Foreskin melanocyte (primary cell): ENCODE measurements at places on chromosomes 7 and 10.

DNA sequence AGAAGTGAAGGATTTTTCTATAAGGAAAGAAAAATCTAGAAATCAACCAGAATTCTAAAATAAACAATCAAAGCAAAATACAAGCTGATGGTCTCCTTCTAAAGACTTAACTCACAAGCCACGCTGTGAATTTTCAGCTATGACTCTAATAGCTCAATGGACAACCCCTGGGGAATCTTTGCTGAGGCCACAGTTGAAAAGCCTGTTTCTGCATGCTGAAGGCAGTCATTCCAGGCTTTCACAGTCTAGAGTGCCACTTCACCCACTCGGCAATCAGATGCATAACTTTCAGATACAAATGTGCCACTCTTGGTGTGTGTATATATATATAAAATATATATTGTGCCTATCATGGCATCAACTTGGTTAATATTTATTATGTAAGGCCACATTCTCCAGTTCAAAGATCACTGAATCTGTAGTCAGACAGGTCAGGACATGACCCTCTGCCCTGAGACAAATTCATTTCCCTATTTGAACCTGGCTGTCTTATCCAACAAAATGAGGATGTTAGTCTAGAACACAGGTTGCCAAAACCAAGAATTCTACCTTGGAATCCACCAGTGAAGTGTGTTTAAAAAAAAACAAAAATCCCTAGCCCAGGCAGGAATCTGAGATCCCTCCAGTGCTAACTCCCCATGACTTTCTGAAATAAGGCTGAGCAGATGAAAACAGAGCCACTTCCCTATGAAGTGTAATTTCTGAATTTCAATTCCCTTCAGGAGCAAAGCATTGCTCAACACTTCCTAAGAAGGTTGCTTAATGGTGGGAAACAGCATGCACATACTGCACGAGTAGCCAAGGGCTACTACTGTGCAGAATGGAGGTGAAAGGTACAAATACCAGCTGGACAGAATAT is 9.9 kb downstream of the LIPA start:
- DNase-seq = no peak

DNA sequence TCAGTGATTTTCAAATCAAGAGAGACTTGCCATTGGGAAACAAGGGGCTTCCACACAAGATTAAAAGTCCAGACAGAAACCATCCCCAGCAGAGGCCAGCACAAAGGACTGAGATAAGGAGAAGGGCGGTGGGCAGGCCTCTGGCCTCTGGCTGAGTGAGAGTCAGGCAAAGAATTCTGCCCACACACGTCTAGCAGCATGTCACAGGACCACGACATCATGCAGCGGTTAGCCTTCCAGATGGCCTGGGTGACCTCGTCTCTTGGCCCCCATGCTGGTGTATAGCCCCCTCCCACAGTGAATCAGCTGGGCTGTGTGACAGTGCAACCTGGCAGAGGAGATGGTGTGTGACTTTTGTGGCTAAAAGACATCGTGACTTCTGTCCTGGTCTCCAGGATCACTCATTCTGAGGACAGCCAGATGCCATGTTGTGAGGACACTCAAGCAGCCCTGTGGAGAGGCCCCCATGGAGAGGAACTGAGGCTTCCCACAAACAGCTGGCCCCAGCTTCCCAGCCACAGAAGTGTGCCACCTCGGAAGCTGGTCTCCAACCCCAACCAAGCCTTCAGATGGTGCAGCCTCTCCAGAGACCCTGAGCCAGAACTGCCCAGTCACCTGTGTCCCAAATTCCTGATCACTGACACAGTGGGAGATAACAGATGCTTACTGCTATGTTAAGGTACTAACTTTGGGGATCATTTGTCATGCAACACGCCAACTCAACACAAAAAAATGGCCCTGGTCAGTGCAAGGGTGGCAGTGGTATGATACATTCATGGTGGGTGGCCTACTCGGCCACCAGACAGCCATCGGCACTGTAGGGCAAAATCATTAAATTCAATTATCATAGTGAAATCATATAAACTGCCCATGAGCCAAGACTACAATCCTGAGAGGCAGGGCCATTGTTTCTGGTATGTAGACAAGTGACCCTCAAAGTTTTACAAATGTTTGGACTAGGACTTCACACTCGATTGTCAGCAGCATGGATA is 73.2 kb downstream of the TNS3 start:
- no peak for DNase-seq

- DNase-seq = peak; percentile 57
Measured at GRCh38 chr10:77320971-77321471, 316.6 kb downstream of the KCNMA1 start.

GRCh38 chr7:39306016-39306570 is 260.1 kb upstream of the YAE1 start:
- peak; percentile 55 for DNase-seq

GRCh38 chr7:26482927-26483326 is 191.3 kb downstream of the SNX10 start:
- no peak for DNase-seq

GRCh38 chr10:77020426-77021040 is 617.1 kb downstream of the KCNMA1 start:
- DNase-seq = no peak

- DNase-seq = no peak
Measured at GRCh38 chr7:2732959-2733584, 45.1 kb downstream of the AMZ1 start.

GRCh38 chr10:8418631-8419030 is 364.1 kb downstream of the GATA3 start:
- DNase-seq = no peak

DNA sequence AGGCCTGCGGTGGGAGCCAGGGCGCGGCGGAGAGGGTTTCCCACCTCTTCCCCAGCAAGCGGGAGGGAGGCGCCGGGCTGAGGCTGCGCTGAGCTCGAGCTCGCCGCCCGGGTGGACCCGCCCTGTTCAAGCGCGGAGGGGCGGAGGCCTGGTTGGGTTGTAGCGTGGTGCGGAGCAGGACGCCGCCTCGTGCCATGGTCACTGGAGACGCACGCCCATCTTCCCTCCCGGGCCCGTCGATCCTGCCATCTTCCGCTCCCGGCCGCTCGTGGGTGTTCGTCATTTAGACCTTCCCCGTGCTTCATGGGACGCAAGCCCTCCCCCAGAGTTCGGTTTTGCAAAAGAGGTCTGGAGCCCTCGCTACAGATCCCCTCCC is 9.3 kb upstream of the EN2 start:
- DNase-seq = no peak

GRCh38 chr10:11707624-11708350 is 34.4 kb upstream of the ECHDC3 start:
- DNase-seq = no peak

DNA sequence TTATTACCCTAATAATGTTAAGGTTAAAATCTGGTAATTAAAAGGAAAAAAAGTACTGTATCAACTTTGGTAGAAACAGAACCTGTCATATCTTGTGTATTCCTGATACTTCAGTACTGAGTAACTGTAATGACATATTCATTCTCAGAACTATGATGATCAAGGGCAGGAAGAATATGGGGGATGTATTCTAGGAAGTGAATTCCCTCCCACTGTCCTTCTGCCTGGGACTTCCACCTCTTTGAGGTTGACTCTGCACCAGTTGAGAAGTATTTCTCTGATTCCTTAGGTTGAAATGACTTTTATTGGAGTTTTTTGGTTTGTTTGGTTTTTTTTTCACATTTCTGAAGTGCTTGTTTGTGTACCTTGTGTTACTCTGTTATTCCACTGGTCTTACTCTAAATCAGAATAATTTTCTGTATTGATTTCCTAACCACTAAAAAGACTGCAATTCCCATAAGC is 36.9 kb downstream of the WASL start:
- no peak for DNase-seq

- DNase-seq = peak; percentile 66
Measured at GRCh38 chr7:30430276-30430675, 48.3 kb downstream of the NOD1 start.

DNA sequence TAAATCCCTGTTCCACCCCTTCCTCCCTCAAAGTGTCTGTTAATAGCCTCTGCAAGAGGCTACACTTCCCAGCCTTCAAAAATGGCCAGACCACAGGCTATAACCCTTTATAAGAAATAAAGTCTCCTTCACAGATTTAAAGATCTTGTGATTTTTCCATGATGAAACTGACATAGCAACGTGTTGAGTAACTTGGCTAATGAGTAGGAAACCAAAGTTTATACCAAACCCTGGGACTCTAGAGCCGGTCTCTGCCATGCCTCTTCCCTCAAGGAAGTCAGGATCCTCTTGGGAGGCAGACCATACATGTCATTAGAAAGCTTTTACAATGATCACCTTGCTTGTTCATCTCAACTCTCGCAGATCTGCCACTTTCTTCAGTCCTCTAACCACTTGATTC is 44.4 kb downstream of the GRM8 start:
- no peak for DNase-seq

DNA sequence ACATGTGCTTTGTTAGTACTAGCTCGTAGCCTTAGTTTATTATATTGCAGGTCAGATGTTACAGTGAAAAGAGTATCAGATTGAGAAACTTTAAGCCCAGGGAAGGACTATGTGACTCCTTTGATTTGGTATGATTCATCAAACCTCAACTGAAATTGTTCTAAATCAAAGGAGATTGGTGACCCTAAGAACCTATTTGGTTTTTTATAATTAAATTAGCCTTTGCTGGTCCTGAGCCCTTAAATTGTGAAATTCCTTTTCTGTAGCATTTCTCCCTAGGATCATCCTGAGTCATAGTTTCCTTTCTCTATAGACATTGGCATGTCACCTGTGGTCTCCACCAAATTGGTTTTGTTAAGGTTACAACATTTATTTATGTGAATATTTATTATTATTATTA is 89.7 kb downstream of the POLR1F start:
- no peak for DNase-seq

DNA sequence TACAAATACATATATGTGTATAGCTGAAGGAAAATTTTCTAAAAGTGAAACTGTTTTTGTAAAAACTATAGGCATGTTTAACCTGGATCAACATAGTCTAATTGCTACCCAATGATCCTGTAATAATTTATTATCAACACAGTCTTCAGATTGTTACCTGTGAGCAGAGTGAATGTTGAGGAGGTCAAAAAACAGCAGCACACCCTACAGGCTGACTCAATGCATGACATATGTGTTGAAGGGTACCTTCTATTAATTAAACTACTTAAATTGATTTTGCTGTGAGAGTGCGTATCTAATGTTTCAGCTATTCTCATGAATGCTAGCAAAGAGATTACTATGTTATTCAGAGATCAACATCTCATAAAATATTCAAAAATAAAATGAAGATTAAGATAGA is 411.4 kb downstream of the TNS3 start:
- DNase-seq = no peak

DNA sequence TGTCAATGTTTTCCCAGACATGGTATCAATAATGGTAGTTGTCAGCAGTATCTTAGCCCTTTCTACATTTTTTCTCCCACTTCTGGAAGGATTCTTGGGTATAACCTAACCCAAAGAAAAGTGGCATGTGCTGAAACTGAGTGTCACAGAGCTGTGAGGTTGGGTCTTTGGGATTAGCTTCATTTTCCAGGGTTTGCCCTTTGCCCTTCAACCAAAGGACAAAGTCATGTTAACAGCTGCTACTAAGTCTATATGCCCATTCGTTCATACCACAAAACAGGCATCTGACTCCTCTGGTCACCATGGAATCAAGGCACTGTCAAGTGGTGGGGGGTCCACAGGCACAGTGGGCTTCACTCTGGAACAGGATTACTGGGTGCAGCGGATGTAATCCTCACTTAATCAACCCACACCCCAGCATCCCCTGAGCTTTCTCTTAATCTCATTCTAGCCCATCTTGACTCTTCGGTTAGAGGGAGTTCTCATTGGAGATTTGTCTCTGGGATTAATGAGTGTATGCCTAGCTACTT is 29.1 kb downstream of the CTAGE6 start:
- DNase-seq = no peak

GRCh38 chr10:49076741-49077521 is 38.4 kb downstream of the VSTM4 start:
- no peak for DNase-seq

- no peak for DNase-seq
Measured at GRCh38 chr7:26842897-26843296, 21.5 kb downstream of the SKAP2 start.

DNA sequence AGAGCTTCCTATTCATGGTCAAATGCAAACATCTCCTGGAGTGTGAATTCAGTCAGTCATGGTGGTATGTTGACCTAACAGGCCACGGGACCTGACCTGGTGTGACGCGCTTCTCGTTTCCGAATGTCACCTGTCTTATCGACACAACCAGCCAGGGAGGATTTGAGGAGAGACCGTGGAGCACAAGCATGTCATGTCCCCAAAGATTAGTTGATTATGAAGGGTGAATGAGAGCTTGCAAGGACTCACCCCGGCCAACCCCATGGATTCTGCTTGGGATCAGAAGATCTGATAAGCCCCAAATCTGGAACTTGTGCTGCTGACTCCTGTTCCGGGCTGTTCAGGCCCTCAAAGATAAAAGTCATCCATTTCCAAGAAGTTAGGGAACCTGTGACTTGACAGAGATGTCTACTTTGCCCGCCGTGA is 10.5 kb downstream of the ADRA2A start:
- DNase-seq = no peak

- no peak for DNase-seq
Measured at GRCh38 chr7:2126621-2127020, 106.1 kb downstream of the MAD1L1 start.

GRCh38 chr10:103517234-103518085 is 24.0 kb downstream of the NEURL1 start:
- no peak for DNase-seq

GRCh38 chr7:76343294-76343930 is 15.4 kb downstream of the YWHAG start:
- DNase-seq = no peak

DNA sequence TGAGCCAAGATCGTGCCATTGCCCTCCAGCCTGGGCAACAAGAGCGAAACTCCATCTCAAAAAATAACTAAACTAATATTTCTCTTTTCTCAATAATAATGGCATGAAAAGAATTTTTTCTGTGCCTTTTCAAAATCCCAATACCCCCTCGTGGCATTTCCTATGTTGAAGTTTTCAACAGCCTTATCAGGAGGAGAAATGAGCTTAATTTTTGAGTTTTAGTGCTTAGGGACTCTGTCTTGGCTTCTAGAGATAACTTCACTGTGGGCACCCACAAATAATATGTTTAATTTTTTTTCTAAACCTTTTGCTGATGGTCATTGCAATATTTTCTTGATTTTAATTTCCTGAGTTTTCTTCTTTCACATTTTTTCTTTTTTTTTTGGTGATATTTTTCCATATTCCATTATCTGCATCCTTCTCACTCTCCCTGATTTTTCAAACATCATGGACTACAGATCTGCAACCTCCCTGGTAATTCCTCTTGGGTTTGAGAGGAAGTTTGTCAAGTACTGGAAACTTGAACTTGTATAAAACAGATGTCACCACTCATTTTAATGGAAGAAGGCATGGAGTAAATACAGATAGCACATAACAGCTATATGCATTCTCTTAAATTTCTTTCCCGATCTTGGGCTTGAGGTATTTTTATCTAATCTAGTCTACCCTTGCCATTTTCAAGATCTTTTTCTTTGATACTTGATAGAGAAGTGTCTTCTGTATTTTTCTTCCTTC is 84.0 kb downstream of the KAT6B start:
- no peak for DNase-seq

GRCh38 chr7:123538897-123539296 is 4.5 kb upstream of the IQUB start:
- no peak for DNase-seq
